ENCODE measurements at places on chromosomes 7 and 10.

GRCh38 chr10:78866731-78867554, 201.8 kb upstream of the ZMIZ1 start:
- no peak for DNase-seq

- DNase-seq = no peak
Measured at GRCh38 chr7:36526863-36527548, 137.3 kb downstream of the ANLN start.

GRCh38 chr10:58016614-58017013, 251.1 kb downstream of the IPMK start:
- no peak for DNase-seq

DNA sequence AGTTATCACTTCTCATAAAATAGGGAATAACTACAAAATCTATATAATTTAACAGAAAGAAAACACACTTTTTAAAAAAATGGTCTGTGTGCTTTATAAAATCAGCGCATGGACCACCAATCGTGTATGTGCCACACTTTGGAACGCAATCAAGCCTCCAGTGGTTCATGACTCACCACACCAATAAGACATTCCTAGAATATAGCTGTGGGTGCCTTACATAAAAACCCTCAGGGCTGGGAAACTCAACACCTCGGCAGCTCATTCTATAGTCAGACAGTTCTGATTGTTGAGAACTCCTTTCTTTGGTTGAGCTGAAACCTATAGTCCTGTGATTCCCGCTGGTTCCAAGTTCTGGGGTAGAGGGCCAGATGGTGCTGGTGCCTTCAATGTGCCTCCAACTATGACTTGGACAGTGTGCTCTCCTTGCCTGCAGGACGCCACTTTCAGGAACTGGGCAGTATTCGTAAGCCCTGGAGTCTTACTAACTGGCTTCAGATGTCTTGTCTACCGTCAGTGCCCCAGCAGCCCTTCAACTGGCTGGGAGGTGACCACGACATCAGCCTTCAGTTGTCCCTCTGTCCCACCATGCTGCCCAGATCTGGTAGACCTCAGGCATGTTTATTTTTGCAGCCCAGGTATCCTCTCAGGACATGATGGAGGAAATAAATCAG, 135.7 kb upstream of the GDF10 start:
- DNase-seq = no peak

DNA sequence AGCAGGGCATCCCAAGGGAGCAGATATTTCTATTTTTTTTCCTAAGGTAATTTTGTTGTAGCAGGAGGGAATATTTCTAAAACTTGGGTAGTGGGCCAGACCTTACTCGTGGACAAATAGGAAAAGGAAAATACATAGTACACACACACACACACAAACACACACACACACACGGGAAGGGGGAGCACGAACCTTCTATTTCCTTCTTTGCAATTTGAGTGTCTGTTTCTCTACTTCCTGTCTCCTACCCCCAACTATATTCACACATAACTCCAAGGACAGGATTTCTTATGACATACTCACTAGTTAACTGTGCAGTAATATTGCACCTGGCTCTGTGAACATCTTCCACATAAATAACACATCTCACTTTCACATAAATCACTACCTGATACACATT, 4.4 kb downstream of the LDB1 start:
- no peak for DNase-seq

DNA sequence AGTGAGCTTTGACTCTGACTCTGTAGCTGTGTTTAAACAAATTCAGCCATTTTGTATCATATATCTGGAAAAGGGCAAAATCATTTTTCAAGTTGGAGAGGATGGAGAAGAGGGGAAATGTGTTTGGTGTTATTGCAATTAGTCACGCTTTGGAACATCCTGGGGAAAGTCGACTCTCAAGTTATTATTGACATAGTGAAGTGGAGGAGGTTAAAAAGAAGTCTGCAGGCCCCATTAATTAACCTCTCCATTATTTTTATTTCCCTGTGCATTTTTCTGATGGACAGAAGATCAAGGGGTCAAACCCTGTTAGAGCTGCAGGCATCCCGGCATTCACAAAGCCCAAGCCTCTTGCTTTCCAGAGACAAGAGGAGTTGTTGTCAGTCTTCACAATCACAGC, 132.6 kb downstream of the TEX36 start:
- DNase-seq = no peak

Measured in HepG2 (cell line).